Kidney glomerular epithelial cell (primary cell): ENCODE measurements at places on chromosomes 6 and 20.

DNA sequence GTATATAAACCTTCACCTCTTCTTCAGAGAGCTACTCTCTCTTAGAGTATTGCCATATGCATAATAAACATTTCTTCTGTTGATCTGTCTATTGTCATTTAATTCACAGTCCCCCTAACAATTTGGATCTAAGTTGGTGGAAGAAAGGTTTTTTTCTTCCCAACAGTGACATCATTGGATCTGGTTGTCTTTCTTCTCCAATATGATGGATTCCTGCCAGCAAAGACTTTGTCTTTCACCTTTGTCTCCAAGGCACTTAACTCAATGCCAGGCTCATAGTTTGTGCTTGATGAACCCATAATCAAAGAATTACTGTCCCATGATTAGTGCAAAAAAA is 39.6 kb downstream of the ABHD12 start:
- DNase-seq, result no peak

DNA sequence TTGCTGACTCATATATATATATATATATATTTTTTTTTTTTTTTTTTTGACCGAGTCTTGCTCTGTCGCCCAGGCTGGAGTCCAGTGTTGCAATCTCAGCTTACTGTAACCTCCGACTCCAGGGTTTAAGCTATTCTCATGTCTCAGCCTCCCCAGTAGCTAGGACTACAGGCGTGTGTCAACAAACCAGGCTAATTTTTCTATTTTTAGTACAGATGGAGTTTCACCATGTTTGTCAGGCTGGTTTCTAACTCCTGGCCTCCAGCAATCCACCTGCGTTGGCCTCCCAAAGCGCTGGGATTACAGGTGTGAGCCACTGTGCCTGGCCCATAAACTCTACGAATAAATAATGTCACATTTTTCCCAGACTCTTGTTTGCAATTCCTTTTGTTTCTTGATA is 4.8 kb downstream of the LRP11 start:
- no peak for DNase-seq

GRCh38 chr20:54227751-54228150 is 19.9 kb downstream of the PFDN4 start:
- no peak for DNase-seq

DNA sequence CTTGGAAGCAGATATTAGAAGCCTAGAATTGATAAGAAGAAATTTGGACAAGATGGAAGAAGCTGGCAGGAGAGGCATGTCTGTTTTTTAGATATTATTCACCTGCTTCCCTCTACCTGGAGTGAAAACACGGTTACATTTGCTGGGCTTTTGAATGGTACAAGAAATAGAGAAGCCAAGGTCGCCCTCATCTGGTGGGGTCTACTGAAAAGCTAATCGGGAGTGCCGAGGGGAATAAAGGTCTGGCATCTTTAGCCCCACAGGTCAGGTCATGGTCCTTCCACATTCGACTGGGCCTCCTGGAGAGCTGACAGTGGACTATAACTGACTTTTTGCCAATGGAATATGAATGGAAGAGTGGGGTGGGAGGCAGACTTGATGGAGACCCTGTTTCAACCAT is 4.6 kb upstream of the C2 start:
- peak; percentile 20 for DNase-seq

- DNase-seq, result no peak
Observed at GRCh38 chr6:365835-366234, 25.7 kb upstream of the IRF4 start.

- DNase-seq, result no peak
Observed at GRCh38 chr6:87756858-87757257, 54.8 kb upstream of the AKIRIN2 start.

- DNase-seq, result no peak
Observed at GRCh38 chr6:159819932-159820640, 20.0 kb downstream of the PNLDC1 start.

- no peak for DNase-seq
Observed at GRCh38 chr6:87879132-87879861, 168.3 kb upstream of the SPACA1 start.

- no peak for DNase-seq
Observed at GRCh38 chr20:4193069-4193452, 177.7 kb upstream of the RNF24 start.

- no peak for DNase-seq
Observed at GRCh38 chr6:14121936-14122344, 4.4 kb downstream of the CD83 start.

DNA sequence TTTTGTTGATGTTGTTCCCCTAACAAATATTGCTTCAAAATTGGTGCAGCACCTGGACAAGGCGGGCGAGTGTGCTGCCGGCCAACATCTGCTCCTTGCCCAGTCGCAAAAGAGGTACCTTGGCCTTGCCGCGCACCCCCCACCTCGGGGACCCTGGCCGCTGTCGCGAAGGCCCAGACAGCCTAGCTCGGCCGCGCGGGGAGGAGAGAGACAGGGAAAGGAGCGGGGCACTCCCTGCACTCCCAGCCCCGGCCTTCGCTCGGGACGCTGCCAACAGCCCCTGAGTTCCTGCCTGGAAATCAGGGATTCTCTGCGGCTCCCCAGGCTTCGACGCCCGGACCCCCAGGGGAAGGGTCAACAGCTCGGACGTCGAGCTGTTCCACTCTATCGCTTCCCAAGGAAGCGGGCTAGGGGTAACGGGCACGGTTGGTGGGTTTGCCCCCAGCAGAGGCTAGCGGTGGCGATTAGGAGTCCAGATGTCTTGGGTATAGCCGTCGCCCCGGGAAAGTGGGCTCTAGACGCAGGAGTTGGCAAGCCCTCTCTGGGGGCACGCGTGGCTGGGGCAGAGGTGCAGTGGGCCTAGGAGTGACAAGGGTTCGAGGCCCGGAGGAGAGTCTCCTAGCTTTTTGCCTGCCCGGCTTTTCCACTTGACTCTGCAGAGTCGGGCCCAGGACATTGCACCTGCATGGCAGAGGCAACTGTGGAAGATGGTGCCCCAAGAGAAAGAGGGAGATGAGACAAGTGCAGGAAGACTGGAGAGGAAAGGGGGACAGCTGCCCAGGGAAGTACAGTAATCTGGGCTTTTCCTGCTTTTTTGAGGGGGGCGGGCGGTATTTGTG is 8.2 kb downstream of the POU3F2 start:
- DNase-seq, result no peak

DNA sequence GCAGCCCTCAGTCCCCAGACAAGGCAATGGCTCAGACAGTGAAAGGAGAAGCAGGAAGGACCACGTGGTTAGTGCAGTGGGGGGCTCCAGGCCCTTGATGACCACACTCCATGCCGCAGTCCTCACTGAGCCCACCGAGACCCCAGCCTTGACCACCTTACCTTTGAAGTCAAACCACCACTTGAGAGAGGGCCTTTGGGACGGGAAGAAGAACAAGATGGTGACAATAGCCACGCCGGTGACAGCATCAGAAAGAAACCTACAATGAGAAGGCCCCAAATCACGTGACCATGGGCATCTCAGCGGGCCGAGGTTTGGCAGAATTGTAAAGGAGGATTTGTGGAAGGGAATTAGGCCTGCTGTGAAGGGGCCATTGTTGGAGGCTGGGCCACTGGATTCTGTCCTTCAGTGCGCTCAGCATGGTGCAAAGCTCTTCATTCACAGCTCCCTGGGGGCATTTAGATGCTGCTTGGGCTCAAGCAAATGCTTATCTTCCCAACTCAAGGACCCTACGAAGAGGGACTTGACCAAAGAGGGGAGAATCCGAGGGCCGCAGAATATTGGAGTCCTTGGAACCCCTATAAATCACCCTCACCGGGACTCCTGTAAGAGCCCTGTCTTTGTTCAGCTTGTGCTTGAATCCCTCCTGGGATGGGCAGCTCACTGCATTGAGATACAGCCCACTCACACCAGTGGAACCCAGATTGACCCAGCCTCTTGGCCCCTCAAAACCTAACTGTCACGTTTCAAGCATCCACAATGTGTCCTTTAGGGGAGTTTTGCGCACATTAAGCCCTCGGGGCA is 33.2 kb upstream of the OCSTAMP start:
- DNase-seq, result no peak

GRCh38 chr6:13485303-13485702 is 2.1 kb downstream of the GFOD1 start:
- no peak for DNase-seq

GRCh38 chr20:32158943-32159660 is 48.4 kb downstream of the PLAGL2 start:
- no peak for DNase-seq

DNA sequence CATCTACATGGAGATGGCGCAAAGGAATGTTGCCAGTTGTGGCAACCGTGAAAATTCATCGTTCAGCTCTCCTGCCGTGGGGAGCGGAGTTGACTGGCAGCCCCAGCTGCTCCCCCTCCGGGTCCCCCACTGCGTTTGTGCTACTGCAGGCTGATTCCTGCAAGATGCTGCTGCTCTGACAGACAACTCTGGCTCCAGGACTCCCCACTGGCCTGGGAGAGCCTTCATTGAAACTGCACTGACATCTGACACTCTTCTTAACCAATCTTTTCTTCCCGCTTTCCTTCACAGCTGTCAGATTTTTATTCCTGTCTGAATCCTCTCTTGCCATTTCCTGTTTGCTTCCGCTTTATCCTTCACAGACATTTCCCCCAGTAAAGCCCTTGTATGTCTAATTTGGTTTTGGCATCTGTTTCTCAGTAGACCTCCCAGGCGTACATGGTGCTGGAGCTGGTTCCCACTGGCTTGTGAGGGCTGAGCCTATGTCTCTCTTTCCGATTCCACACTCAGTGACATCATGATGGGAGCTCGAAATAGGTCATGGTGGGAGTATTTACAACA is 9.5 kb upstream of the ATRN start:
- peak; percentile 22 for DNase-seq

- DNase-seq, result no peak
Observed at GRCh38 chr20:2756056-2756611, 44.3 kb downstream of the CPXM1 start.

GRCh38 chr6:36695414-36695813 is 2.2 kb upstream of the RAB44 start:
- DNase-seq, result no peak

DNA sequence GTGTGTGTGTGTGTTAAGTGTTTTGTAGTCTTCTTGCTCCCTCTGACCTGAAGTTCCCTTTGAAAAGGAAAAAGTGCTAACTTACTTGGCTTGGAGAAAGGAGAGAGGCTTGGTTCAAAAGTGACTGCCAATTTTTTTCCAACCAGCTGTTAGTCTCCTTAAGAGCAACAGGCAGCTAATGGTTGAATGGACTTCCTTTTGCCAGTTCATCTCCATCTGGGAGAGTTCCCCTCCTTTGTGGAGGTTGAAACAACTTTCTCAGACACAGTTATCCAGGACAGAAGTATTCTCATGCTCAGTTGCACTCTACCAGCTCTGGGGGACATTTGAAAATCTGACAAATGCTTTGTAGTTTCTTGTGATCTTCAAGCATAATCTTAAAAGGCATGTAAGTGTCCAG is 4.5 kb downstream of the RIPOR2 start:
- DNase-seq, result peak; percentile 44

GRCh38 chr6:28947067-28947765 is 23.4 kb upstream of the TRIM27 start:
- DNase-seq, result no peak

GRCh38 chr6:164085091-164086075 is 670.9 kb downstream of the QKI start:
- DNase-seq, result no peak

DNA sequence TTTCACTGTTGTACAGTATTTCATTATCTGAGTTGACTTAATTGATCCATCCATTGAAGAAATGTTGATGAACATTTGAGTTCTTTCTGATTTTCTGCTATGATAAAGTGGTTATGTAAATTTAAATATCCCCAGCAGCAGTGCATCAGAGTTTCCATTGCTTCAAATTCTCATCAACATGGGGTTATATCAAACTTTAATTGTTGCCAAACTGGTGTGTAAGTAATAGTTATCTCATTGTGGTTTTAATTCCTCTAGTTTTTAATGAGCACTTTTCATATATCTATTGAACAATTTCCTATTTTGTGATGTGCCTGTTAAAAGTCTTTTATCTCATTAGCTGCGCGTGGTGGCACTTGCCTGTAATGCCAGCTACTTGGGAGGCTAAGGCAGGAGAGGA is 18.1 kb downstream of the ZNFX1 start:
- DNase-seq, result no peak

DNA sequence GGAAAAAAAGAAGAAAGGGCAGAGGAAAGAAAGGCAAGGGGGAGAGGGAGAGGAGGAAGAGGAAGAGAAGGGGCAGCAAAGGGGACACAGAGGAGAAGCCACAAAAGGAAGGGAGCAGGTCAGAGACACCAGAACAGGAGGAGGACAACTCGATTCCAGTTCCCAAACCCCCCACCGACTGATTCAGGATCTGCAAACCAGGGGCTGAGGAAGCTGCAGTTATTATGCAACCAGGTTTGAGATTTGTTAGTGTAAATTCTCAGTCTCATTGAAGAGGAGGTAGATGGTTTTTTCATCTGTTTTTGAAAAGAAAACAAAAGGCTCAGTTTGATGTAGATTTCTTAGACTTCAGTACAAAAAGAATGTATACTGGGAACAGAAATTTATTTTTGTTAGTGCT is 202.8 kb downstream of the FOXC1 start:
- DNase-seq, result no peak

DNA sequence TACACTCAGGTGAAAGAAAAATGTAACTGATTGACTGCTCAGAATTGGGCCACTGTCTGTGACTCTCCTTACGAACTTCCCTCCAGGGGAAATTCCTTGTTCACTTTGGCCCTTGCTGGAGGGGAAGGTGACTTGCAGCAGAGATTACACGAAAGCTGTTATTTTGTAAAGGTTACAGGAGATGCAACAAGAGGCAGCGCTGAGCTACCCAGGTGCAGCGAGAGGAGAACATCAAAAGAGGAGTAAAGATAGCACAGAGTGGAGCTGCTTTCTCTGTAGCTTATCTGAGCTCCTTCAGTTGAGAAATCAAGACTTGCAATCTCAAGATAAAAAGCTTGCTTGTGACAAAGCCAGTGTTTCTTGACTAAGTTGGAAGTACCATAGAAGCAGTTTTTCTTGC is 144.6 kb downstream of the ARHGAP18 start:
- DNase-seq, result no peak

GRCh38 chr6:146422789-146423375 is 120.8 kb upstream of the RAB32 start:
- no peak for DNase-seq

GRCh38 chr6:18412644-18413043 is 25.5 kb downstream of the RNF144B start:
- DNase-seq, result no peak

DNA sequence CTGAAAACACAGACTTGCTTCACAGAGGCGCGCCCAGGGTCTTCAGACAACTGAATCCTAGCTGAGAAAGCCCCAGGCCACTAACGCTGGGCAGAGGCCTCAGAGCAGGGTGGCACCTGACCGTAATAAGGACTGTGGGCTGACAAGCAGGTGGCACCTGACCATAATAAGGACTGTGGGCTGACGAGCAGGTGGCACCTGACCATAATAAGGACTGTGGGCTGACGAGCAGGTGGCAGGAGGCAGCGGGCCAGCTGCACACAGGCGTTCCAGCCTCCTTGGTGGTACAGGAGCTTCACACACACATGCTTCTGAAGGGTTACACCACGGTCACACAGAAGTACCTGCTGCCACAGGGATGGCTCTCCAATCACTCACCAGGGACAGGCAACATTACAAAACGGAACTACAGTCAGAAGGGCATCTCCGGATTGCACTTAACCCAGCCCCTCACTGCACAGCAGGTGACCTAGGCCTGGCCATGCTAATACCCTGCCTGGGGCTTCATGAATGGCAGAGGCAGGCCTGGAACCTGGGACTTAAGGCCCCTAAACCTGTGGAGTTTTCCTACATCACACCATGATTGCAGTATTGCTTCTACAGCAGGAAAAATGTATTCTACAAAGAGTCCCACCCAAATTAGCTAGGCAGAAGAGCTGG is 50.8 kb downstream of the PSMG4 start:
- DNase-seq, result no peak
